Activated CD8-positive, alpha-beta memory T cell treated with anti-CD3 and anti-CD28 coated beads for 1 hour (primary cell): ENCODE measurements at places on chromosomes 1 and 21.

DNA sequence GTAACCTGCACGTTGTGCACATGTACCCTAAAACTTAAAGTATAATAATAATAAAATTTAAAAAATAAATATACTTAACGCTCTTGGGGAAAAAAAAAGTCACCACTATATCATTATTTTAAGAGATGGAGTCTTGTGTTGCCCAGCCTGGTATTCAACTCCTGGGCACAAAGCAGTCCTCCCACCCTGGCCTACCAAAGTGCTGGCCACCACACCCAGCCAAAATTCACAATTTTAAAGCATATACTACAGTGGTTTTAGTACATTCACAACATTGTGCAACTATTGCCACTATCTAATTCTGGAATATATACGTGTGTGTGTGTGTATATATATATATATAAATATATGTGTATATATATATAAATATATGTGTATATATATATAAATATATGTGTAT is 5.9 kb downstream of the HMGN2 start:
- DNase-seq, result no peak

DNA sequence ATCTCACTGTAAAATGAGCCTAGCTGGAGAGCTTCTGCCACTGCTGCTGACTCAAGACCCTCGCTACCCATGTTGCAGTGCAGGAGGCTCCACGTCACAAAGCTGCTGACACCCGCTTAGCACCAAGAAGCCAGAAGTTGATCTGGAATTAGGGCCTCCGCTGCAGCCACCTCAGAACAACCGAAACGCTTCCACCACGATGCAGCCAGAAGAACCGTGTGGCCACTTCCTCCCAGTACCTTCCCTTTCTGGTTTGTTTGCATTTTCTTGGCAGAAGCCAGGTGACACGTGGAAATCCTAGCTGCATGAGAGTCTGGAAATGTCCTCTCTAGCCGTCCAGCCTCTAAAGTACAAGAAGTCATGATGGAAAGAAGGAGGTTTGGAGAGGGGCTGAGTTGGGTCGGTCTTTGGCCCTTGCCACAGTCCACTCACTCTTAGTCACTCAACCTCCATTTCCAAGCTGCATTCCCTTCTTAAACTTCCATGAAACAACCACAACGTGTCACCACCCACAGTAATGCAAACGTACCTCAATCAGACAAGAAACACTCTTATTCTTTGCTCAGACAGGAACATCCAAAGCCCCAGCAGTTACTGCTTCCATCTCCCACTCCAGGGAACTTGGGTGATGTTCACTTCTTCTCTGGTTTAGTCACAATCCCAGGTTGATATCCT is 10.0 kb upstream of the CDA start:
- DNase-seq, result no peak

DNA sequence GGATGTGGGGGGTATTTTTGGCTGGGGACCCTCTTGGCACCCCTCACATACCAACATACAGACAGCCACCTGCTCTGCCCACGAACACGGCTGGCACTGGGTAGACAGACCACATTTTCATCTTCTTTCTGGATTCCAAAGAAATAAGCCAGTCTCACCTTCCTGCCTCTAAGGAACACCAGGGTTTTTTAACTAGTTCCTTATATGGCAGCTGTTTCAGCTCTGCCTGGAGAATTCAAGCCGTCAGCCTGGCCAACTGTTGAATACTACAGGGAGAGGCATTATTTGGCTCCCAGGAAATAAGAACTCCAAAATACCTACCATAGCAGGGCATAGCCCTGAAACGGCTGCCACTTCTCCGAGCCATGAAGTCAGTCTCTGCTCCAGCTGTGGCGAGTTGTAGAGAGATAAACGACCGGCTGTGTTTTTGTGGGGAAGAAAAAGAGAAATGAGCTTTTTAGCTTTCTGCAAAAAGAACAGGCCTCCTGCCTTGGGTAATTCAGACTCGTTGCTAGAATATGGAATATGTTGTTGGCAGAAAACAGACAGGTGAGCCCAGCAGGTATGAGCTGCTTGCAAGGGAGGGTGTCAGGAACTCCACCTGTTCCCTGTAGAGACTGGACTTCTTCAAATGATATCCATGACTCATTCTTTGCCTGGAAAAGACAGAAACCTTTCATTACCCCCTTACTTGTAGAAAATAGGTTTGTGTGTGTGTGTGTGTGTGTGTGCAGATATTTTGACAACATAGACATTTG is 51.8 kb downstream of the MT1HL1 start:
- no peak for DNase-seq

- DNase-seq, result no peak
Measured at GRCh38 chr1:232333419-232333767, 296.5 kb downstream of the SIPA1L2 start.

DNA sequence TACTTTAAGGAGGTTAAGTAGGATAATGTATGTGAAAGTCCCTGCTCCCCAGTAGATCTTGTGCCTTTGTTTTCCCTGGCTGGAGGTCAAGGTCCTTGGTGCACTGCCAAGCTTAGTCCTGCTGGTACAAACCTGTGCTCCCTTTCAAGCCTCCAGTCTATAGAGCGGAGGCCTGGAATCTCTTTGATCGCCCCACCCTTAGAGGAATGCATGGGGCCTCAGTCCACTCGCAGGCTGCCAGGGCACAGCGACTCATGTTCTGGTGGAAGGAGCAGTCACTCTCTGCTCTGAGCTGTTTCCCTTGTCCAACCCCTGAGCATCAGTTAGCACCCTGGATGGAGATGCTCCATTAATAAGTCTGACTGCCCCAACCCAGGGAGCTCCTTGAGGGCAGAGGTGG is 121.8 kb downstream of the HMGB4 start:
- no peak for DNase-seq

- no peak for DNase-seq
Measured at GRCh38 chr1:18569811-18570545, 60.7 kb upstream of the PAX7 start.

GRCh38 chr1:53590104-53590503 is 130.9 kb downstream of the DMRTB1 start:
- DNase-seq, result no peak

DNA sequence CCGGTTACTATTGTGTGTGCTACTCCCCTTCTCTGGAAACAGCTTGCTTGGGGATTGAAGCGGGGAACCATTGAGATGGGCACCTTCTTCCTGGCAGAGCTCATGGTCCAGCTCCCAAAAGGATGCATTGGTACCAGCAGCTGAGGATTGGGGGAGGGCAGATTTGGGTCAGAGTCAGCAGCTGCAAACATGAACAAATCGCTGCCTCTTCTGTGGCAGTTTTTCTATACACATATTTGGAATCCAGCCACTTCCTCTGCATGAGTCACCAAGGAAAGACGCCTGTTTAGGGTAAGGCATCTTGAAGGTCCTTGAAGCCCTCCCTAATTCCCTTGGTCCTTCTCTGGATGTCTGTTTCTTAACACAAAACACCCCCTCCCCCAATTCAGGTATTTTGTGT is 104.7 kb downstream of the DAB1 start:
- no peak for DNase-seq

GRCh38 chr1:224523676-224524075 is 89.1 kb upstream of the WDR26 start:
- no peak for DNase-seq

- DNase-seq, result no peak
Measured at GRCh38 chr21:29154270-29154669, 23.8 kb downstream of the MAP3K7CL start.

DNA sequence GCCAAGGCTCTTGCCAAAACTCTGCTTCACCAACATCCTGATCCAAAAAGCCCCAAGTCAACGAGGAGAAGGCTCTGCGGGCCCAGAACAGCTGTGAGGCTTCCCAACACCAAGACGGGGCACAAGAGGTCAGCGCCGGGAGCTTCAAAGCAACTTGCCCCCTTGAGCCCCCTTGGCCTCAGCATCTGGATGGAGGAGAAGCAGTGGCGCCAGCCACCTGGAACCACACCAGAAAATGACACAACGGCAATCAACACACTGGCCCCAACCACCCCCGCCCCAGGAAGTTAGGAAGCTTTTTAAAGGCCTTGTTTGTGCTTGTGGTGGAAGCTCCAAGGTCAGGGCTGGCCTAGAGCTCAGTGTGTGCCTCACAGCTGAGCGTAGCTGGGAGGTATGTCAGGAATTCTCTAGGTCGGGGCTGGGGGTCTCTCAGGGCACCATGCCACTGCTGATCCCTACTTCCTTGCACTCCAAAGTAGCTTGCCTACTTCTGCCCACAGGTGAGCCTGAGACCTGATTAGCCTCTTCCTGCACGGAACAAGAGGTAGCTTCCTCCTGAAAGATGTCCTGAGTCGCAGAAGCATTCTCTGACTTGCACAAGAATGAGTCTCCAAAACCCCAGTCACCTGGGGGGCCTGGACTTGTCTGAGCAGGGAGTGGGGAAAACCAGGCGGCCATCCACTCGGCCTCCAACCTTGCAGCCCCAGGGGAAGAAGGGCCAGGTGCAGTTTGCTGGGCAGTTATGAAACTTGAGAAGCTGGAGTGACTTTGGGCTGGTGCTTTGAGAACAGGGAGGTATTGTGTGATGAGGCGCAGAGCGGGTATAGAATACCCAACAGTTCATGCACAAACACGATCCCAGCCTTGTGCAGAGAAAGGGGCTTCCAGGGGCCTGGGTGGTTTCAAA is 9.7 kb upstream of the SRP9 start:
- DNase-seq, result no peak

- no peak for DNase-seq
Measured at GRCh38 chr1:234768171-234768568, 158.2 kb upstream of the IRF2BP2 start.

DNA sequence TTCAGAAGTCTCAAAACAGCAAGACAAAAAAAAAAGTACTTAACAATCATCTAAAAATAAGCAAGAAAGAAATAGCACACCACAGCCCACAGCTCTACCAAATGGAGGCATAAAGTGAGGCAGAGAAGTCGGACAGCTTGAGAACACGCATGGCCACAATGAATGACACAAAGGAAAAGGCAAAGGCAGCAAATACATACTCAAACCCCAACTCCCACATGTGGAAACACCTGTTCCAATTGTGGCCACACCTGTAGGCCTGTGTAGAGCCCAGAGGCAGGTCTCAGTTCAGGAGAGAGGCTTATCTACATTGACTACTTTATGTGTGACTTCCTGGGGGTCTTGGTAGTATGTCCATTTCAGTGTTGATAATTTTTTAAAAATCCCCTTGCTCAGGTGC is 543.5 kb downstream of the LMO4 start:
- no peak for DNase-seq

DNA sequence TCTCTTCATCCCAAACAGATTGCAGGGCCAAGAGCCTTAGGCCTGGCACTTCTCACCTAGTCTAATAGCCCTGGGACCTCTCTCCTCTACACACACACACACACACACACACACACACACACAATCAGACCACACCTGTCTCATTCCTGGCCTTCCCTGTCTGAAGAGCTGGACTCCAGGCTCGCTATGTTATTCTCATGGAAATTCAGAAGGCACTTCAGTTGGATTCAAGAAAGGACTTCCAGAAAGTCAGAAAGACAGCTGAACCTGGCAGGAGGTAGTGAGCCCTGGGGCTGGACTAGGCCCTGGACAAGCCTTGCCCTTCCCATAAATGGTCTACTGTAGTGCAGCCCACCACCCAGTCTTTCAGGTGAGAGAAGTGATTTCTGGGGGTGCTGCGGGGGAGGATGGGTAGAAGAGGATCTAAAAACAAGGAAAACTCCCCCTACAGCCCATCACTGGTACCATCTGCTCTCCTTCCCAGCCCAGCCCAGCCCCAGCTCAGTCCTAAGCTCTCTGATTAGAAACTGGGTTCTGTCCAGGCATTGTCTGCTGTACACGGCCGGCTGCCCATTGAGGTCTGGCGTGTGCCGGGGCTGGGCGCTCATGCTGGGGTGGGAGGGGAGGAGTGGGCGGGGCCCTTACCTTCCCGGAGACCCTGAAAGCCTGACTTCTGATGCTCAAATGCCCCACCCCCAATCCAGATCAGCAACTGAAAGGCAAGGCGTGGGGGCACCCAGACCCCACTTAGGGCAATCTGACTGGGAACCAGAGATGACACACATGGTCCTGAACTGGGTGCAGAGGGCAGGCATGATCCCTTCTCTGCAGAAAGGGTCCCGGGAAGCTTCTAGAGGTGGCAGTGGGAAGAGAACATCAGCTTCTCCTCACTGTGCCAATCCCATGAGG is 2.5 kb downstream of the KIF21B start:
- DNase-seq, result no peak

- DNase-seq, result no peak
Measured at GRCh38 chr1:31572323-31573104, 3.8 kb upstream of the TINAGL1 start.

GRCh38 chr1:202275061-202275770 is 66.5 kb downstream of the UBE2T start:
- DNase-seq, result no peak

GRCh38 chr1:64769482-64769881 is 24.6 kb downstream of the RAVER2 start:
- DNase-seq, result no peak

- DNase-seq, result no peak
Measured at GRCh38 chr1:7585216-7585907, 185.7 kb upstream of the VAMP3 start.

- DNase-seq, result no peak
Measured at GRCh38 chr21:45455674-45456583, 51.0 kb downstream of the COL18A1 start.
